ENCODE measurements at places on chromosomes 2 and 18. TPM values are rescaled to one million over a fixed set of nuclear protein-coding genes. Genes with fewer than 3 reads are reported as not detected.

Gene ZAP70
- 0.55 TPM for total RNA-seq

DNA sequence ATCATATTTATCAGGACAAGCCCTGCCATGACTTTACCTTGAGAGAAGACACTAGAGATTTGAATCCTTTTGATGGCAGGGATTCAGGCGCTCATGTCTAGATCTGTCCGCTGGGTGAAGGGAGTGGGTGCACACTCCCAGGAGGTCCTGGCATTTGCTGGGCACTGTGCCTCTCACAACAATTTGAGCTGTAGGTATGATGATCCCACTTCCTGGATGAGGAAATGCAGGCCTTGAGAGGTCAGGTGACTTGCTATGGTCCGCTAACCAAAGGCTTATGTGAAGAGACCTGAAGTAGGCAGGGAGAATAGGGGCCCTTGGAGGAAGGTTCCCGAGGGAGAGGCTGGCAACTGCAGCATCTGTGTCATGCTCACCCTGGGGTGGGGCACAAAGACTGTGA lies 206.1 kb downstream of the HAUS1 start:
- DNase-seq, result no peak

Gene HMSD
- not detected for total RNA-seq

GRCh38 chr2:146939991-146940685 lies 904.7 kb upstream of the ACVR2A start:
- no peak for DNase-seq

DNA sequence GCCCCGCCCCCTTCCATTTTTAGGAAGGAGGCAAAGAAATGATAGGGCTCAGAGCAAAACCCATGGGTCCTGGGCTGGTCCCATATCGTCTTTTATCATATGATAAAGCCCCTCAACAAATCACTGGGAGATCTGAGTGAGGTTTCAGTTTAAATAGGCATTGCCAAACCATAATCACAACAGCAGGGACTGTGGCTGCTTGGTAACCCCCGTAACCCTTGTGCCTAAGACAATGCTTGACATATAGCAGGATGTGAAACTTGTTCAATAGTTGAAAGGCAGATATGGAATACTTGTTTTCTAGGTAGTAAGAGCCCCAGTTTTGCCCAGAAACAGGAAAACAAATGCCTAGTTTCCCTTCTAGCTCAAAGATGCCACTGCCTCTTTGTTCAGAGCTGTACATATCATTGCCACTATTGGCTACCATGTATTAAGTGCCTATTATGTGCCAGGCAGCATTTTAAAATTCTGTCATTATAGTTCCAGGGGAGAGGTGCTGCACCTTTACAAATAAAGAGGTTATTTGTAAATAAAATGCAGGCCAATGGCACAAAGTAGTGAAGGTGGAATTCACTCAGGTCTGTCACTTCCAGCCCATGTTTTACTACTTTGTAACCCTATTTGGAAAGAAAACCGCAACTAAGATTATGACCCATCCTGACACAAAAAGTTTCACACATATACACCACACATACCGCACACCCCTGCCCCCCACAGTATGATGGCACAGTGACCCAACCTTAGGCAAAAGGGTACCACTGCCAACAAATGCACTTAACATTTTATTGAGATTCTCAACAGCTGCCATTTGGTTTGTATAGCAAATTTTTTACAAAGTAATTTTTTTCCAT lies 14.2 kb downstream of the NAGK start:
- no peak for DNase-seq

GRCh38 chr18:58299135-58299473 lies 255.1 kb downstream of the NEDD4L start:
- no peak for DNase-seq

DNA sequence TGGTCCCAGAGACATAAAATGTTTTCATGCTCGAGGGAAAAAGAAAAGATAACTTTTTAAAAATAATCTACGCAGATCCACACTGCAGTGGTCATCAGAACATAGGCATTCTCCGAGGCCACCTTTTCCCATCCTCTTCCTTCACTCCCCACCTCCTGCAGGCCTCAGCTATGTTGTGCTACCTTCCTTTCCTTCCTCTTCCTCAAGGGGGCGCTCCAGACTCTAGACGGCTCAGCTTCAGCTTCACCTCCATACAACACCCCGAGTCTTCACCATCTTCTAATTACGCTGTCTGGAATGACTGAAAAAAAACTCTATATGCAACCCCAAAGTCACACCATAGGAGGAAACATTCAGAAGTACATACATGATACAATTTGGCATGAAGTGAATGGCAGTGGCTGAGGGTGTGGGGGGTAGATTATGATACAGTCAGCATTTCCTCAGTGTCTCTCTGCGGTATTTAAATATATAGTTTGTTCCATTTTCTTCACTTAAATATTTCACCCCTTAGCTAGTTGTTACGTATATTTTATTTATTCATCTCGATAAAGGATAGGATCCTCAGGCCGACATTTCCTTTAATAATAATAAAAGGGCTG lies 583.6 kb downstream of the IRS1 start:
- DNase-seq, result no peak

Gene ALLC
- not detected for total RNA-seq

DNA sequence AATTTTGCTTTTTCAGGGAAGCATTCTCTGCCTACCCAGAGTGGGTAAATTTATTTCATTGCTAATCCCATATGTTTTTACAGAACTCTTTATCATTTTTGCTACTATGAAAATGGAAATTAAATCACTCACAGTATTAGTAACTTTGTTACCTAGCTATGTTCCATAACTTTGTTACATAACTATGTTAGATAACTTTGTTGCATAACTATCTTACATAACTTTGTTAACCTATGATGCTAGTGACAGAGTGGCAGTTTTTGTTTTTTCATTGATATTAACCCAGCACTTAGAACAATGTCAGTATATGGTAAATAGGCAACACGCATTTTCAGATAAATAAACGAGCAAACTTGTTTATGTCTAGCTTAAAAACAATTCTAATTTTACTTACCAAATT lies 286.6 kb downstream of the LRP1B start:
- DNase-seq, result no peak

- DNase-seq, result no peak
Measured at GRCh38 chr2:74673826-74674528, 19.9 kb downstream of the SEMA4F start.

Gene BCL2
- total RNA-seq, result 8.4 TPM

DNA sequence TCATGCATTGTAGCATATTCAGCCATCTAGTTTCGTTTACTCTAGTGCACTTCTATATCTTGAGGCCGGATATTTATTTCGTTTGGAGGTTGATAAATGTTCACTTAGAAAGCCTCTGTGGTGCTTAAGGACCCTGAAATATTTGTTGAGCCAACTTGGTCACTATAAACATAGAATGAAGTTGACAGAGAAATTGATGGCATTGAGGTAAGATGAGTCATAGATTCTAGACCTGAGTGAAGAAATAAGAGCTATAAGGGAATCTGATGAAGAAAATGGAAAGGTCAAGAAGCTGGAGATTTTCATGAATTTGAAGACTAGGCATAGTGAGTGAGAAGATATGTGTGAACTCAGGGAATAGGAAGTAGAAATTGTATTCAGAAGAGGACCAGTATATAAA lies 35.9 kb downstream of the EPC2 start:
- DNase-seq, result no peak

Gene CYP27C1
- total RNA-seq, result 2.3 TPM

GRCh38 chr2:226679389-226680065 lies 120.1 kb downstream of the IRS1 start:
- DNase-seq, result no peak

Gene GKN1
- total RNA-seq, result not detected

DNA sequence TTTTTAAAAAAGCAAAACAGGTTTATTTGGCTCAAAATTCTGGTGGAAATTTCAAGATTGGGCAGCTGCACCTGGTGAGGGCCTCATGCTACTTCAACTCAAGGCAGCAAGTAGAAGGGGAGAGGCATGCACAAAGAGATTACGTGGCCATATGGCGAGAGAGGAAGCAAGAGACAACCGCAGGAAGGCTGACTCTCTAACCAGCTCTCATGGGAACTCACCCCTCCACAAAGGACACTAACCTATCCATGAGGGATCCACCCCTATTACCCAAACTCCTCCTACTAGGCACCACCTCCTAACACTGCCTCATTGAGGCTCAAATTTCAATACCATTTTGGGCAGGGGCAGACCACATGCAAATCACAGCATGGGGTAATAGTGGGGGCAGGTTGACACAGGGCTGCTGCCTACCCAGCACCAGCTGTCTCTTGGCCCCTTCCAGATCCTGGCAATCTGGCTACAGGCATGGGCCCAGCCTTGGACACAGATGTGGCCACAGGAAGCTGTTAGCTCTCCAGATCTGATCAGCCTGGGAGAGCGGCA lies 2.0 kb upstream of the CAPN10 start:
- no peak for DNase-seq

Gene CRYGD
- total RNA-seq, result not detected

GRCh38 chr2:235804676-235805075 lies 310.8 kb downstream of the AGAP1 start:
- DNase-seq, result no peak

Data from kidney epithelial cell (primary cell).